ENCODE measurements at places on chromosomes 1 and 21.
A peak's percentile ranks its signal among the peaks of the same experiment; 100 is the strongest.

DNA sequence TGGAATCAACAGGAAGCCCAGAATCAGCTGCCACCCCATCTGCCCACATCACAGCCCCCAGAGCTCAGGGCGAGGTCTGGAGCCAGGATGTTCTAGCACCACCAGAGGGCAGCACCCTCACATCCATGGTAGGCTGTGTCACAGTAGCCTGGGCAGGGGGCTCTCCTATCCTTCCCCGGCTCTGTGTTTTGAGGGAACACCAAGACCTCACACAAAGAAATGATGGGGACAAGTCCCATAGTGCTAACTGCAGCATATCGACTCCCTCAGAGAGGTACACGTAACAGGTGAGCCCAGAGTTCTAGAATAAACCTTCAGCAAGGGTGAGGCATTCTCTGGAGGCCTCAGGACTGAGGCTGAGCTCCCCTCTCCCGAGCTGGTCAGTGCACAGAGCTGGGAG is 2.3 kb upstream of the KCNC4 start:
- peak; percentile 14 for DNase-seq

- no peak for DNase-seq
Measured at GRCh38 chr1:162609306-162609705, 23.0 kb upstream of the DDR2 start.

DNA sequence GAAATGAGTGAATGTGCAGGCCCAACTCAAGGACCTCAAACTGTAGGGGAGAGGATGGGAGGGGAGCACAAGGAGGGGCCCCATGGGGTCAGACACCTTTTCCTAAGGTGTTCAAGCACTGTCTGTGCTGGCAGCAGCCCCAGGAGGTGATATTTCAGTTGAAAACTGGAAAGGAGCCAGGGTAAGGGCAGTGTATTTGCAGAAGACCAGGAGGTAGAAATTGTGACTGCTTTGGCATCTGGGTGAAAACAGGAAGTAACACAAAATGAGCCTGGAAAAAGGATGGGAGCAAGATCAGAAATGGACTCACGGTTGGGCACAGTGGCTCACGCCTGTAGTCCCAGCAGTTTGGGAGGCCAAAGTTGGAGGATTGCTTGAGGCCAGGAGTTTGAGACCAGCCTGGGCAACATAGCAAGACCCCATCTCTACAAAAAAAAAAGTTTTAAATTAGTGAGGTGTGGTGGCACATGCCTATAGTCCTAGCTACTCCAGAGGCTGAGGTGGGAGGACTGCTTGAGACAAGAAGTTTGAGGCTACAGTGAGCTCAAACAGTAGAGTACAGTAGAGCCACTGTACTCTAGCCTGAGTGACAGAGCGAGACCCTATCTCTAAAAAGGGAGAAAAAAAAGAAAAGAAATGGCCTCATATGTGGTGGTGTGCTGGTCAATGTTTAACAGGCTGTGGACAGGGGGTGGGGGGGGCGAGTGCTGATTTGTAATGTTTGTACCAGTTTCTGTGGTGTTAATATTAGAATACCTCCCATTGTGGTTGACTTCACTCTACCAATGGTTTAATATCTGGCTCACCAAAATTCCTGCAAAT is 76.2 kb upstream of the ANGPTL1 start:
- DNase-seq, result no peak

- no peak for DNase-seq
Measured at GRCh38 chr1:64616039-64616438, 128.8 kb upstream of the RAVER2 start.

- DNase-seq, result peak; percentile 61
Measured at GRCh38 chr21:33058527-33058926, 11.4 kb upstream of the OLIG1 start.

GRCh38 chr1:215529111-215529510 is 38.0 kb upstream of the KCTD3 start:
- DNase-seq, result no peak

- DNase-seq, result no peak
Measured at GRCh38 chr1:154697710-154698109, 89.7 kb upstream of the ADAR start.

- DNase-seq, result peak; percentile 16
Measured at GRCh38 chr1:233289676-233290075, 5.8 kb downstream of the PCNX2 start.

GRCh38 chr1:158149175-158149574 is 31.5 kb upstream of the CD1D start:
- DNase-seq, result no peak

- no peak for DNase-seq
Measured at GRCh38 chr21:41771625-41771945, 4.7 kb upstream of the RIPK4 start.

GRCh38 chr1:153350321-153350957 is 1.8 kb upstream of the PGLYRP4 start:
- no peak for DNase-seq

DNA sequence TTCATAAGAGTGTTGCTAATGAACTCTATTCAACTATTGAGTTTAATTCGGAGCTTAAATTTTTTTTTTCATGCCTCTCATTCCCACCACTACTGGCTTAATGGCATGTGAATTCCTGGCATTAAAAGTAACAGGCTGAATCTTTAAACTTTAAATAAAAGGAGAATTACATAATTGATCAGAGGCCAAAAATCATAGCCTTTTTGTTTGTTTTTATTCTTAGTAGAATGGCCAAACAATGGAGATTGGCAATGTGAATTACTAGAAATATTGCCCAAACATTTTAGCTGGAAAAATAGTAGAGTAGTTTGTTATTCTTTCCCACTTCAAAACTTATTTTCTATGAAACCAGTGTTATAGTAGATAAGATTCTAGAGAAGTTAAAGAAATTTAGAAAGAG is 25.1 kb upstream of the PDC start:
- no peak for DNase-seq

DNA sequence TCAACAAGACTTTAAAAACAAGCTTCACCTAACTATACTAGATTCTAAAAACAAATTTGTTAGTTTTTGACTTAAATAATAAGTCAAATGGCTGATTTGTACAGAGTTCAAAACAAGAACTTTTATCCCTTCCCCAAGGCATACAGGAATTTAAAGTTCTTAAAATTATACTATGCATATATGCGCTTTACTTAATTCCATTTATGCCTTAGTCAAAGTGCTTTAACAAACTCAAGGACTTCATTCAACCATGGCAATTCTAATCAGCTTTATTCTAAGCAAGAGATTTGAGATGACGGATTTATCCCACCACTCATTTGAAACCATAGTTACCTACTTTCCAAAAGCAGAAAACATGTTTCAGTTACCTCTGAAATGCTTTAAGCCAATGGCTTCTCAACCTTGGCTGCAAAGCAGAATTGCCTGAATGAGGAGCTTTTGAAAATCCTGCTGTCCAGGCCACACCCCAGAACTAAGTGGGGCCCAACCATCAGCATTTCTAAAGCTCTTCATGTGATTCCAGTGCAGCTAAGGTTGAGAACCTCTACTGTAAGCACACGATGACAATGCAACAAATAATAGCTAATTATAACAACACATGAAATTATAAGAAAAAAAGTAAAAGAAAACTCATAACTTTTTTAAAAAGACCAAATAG is 44.6 kb downstream of the TTLL7 start:
- DNase-seq, result no peak
